ENCODE measurements at places on chromosomes 6 and 20. TPM values are rescaled to one million over a fixed set of nuclear protein-coding genes. Genes with fewer than 3 reads are reported as not detected.

The TSBP1 gene
- not detected for total RNA-seq

The ANGPT4 gene
- total RNA-seq, result not detected

The TFAP2A gene
- 0.72 TPM for total RNA-seq

The NFS1 gene
- total RNA-seq, result 16.5 TPM

The LRRC1 gene
- total RNA-seq, result 6.1 TPM

The SYCP2L gene
- total RNA-seq, result not detected

The SLC35A1 gene
- total RNA-seq, result 9.7 TPM

The PAX1 gene
- total RNA-seq, result not detected

The RCAN2 gene
- total RNA-seq, result 1.3 TPM

The TMEM244 gene
- 0.28 TPM for total RNA-seq

The CYP39A1 gene
- not detected for total RNA-seq

The LY86 gene
- total RNA-seq, result not detected

The OR2B3 gene
- total RNA-seq, result not detected

The MDFI gene
- total RNA-seq, result 0.28 TPM

The BANF2 gene
- not detected for total RNA-seq

The EEF1A2 gene
- 1.3 TPM for total RNA-seq

The SYNDIG1 gene
- total RNA-seq, result not detected

The MOXD1 gene
- 10.6 TPM for total RNA-seq

The PLN gene
- total RNA-seq, result under 0.01 TPM

The CTNNBL1 gene
- total RNA-seq, result 34.1 TPM

The SLC22A7 gene
- not detected for total RNA-seq

The CLDN20 gene
- not detected for total RNA-seq

The FLRT3 gene
- total RNA-seq, result 6.6 TPM

Data from IMR-90 (cell line).